ENCODE measurements at places on chromosomes 12 and 14. TPM values are rescaled to one million over a fixed set of nuclear protein-coding genes. Genes with fewer than 3 reads are reported as not detected.

Gene ERBB3
- total RNA-seq: 4.3 TPM

Gene HOTAIR
- 4.1 TPM for total RNA-seq

Gene RASSF8
- 13.7 TPM for total RNA-seq

Gene SLCO1A2
- total RNA-seq: not detected

Gene PTPRQ
- not detected for total RNA-seq

DNA sequence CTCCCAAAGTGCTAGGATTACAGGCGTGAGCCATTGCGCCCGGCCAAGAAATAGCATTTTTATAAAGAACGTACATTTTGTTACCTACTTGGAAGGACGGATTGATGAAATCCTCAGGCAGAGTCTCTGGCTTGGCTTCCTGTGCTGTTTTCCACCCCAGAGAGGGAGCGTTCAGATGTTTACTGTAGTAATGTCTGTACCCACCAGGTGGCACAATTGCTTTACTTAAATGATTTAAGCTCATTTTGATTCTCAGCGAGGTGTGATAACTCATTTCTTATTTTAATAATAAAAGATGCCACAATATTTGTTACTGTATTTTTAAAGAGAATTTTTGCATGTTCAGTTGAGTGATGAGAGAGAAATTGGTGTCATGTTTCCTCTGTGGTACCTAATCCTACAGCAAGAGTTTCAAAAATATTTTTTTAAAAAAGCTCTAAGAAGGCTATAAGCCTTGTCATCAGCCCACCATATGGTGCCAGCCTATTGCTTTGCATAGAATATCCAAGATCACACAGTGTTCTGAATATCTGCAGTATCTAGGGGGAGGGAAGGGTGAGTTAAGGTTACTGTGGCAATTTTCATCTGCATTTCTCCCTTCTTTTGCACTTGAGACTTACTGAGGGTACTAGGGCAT, 82.6 kb upstream of the TRAF3 start:
- DNase-seq: peak; percentile 90

DNA sequence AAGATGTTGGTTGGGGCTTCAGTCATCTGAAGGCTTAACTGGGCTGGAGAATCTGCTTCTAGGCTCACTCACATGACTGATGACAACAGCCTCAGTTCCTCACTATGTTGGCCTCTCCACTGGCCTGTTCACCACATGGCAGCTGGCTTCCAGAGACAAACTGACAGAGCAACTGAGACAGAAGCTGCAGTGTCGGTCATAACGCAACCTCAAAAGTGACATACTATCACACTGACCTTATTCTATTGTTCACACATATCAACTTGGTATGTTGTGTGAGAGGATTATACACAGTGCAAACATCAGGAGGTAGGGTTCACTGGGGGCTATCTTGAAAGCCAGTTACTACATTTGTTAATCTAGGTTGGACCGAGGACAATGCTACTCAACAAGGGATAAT, 92.9 kb downstream of the PAWR start:
- no peak for DNase-seq

DNA sequence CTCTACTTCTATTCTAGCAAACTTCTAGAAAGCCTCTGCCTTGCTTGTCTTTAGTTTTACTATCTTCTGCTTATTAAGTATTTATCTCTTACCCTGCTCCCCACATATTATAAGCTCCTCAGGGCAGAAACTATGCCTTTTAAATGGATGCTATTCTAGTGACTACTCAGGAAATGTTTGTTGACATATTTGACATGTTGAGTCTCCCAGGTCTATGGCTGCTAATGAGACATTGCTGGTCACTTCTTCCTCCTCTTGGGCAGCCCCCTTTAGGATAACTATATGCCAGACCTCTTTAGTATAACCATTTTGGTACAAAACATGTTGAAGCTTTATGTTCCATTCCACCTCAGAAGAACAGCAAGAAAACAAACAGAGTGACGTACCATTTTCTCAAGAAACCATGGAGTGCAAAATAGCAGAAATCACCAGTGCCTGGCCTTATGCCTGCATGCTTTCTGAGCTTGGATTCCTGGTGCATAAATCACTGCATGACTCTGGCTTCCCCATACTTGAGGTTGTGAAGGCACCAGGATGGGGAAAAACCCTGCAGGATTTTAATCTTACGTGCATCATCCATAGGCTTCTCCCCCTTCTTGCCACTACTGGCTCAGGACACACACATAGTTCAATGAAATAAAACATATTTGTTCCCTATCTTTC, 202.6 kb downstream of the TMX1 start:
- DNase-seq: peak; percentile 24

- DNase-seq: no peak
These were observed 42.7 kb upstream of the ALX1 start for GRCh38 chr12:85237327-85237726.

DNA sequence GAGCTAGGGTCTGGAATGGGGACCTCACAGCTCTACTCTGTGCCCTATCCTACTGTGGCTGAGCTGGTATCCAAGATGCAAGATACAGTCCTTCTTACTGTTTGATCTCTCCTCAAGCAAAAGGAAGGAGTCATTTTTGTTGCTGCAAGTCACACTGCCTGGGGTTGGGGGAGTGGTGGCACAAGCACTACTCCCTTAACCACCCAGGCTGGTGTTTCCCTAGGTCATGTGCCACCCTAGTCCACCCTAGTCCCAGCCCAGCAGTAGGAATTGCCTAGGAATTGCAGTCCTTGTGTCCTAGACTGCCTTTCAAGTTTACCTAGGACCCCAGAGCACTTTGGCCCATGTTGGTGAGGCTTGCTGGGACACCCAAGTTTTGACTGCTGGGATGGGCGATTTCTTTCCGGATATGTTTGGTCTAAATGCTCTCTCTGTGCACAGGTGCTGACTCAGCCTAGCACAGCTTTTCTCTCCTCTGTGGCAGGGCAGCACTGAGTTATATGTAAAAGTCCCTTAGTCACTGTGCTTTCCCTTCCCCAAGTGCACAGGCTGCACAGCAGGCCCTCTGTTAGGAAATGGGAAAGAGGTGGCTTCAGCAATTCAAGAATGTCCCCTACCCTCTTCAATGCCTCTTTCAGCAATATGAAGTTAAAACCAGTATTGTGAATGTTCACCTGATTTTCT, 54.9 kb downstream of the SLC6A15 start:
- DNase-seq: no peak

DNA sequence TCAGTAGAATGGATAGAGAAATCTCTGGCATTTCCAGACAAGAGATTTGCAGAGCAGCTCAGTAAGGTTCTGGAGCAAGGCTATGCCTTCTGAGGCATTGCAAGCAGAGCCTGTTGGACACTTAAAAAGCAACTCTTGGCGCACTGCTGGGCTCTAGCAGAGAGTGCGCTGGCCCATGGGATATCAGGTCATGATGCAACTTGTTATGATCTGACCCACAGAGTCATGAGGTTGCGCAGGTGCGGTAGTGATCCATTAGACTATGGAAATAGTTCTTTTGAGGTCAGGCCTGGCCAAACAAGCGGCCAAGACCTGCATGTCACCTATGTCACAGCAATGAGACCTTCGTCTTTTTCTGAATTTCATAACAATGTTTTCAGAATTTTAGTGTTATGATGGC, 168.6 kb downstream of the TMTC3 start:
- no peak for DNase-seq

All from G401 (cell line).